Activated T-helper 1 cell treated with anti-CD3 and anti-CD28 coated beads, Interleukin-12 subunit alpha, Interleukin-12 subunit beta, Interleukin-2, Interleukin-4 antibody, amounts not matched to agents 30 ng/mL and 10 ng/mL and 1 ng/mL, durations not matched to agents 14 hours and 24 hours and 36 hours (primary cell): ENCODE measurements at places on chromosomes 7 and 10.

- DNase-seq = no peak
These were observed 152.3 kb downstream of the EGFR start for GRCh38 chr7:55171157-55171556.

DNA sequence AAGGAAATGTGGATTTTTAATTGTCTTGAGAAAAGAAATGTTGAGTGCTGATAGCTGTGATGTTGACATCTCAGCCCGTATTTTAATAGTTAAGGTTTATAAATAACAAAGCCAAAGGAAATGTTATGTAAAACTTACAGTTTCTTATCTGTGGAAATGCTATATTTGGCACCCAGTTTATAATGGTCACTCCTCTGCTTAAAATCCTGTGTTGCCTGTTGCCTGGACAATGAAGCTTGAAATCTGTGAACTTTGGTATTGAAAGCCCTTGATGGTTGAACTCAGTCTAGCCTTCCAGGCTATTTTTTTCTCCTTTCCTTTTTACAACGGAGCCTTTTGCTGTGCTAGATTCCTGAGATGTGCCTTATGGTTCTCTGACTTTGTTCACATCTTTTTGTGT lies 46.5 kb downstream of the MCU start:
- DNase-seq = no peak

DNA sequence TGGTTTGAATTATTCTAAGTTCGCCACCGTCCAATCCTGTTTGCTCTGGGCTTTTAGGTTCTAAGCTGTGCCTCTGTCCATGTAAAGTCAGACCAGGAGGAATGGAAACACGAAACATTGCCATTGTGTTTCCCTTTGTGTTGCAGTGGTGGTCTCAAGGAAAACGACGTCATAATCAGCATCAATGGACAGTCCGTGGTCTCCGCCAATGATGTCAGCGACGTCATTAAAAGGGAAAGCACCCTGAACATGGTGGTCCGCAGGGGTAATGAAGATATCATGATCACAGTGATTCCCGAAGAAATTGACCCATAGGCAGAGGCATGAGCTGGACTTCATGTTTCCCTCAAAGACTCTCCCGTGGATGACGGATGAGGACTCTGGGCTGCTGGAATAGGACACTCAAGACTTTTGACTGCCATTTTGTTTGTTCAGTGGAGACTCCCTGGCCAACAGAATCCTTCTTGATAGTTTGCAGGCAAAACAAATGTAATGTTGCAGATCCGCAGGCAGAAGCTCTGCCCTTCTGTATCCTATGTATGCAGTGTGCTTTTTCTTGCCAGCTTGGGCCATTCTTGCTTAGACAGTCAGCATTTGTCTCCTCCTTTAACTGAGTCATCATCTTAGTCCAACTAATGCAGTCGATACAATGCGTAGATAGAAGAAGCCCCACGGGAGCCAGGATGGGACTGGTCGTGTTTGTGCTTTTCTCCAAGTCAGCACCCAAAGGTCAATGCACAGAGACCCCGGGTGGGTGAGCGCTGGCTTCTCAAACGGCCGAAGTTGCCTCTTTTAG lies 46.3 kb upstream of the DMBT1 start:
- DNase-seq = no peak

GRCh38 chr7:158300427-158300826 lies 287.2 kb downstream of the PTPRN2 start:
- no peak for DNase-seq

DNA sequence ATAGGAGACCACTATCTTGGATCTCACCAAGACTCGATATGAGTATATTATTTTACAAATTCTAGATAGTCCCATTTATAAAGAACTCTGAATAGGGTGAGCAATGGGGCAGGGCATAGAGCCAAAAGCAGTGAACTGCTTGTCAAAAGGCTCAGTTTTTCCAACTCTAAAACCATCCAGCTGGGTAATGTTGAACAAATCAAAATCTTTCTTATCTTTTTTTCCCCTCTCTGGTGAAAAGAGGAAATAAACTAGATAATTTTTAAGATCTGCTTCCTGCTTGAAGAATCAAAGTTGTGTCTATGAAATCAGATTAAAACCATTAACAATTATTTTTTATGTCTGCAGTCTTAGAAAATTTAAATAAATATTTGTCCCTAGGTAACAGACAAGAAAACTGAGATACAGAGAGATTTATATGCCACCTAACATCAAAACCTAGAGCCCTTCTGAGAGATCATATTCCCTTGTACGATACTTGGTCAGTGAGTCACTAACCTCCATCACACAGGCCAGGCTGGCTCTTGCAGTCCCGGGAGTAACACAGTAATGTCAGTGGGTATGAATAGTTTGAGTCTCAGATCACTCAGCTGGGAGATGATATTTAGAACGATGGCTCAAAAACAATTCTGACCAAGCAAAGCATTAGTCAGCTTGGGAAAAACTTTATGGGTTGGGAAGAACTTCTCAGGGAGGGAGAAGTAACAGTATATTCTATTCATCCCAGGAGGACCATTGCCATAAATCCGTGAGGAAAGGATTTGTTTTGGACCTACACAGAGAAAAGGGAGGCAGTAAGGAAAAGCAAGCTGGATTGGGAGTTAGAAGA lies 178.8 kb downstream of the REEP3 start:
- DNase-seq = no peak

- DNase-seq = no peak
These were observed 162.7 kb upstream of the CDK1 start for GRCh38 chr10:60615541-60615940.

GRCh38 chr7:130831817-130832481 lies 97.9 kb upstream of the KLF14 start:
- DNase-seq = no peak

DNA sequence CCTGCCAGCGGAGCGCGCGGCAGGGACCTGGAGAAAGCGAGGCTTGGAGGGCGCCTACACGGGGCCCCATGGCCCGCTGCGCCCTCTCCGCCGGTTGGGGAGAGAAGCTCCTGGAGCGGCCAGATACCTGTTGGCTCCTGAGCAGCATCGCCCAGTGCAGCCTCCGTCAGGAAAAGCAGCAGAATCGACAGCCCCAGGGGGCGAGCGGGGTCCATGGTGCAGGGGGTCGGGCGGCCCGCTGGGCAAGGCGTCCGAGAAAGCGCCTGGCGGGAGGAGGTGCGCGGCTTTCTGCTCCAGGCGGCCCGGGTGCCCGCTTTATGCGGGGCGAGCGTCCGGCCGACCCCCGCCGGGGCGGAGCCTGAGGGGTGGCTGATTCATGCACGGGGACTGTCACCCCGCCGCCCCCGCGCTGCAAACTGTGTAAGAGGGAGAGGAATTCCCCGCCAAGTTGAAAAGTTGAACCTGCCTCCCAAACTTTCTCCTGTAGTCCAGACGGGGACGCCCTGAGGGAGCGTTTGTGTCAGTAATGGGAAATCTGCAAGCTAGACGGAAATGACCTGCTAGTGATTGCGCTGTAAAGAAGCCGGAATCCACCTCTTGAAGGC lies at the start of gene TFPI2:
Gene TFPI2, minus strand, starts transcription at position 290 of the 605 bp plus-strand sequence. Its CDS starts 75 bp downstream, at position 215.
- DNase-seq = no peak
